ENCODE measurements at places on chromosomes 6 and 20.

- DNase-seq: no peak
Observed at GRCh38 chr6:146670161-146670560, 71.4 kb downstream of the ADGB start.

DNA sequence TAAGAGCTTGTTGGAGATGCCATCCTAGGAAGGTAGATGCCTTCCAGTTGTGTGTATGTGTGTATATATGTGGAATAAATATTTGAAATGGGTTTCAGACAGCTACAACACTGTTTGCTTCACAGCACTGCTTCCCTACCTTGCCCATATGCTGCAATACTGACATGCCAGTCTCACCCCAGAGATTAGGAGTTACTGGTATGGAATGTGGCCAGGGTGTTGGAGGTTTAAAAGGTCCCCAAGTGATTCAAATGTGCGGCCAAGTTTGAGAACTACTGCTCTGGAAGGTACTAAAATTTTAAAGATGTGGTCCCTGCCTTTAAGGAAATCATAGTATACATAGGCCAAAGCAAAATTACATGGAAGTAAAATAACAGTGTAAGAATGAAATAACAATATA, 39.5 kb downstream of the BCKDHB start:
- no peak for DNase-seq

- no peak for DNase-seq
Observed at GRCh38 chr6:158009935-158010585, 28.4 kb downstream of the SYNJ2 start.

DNA sequence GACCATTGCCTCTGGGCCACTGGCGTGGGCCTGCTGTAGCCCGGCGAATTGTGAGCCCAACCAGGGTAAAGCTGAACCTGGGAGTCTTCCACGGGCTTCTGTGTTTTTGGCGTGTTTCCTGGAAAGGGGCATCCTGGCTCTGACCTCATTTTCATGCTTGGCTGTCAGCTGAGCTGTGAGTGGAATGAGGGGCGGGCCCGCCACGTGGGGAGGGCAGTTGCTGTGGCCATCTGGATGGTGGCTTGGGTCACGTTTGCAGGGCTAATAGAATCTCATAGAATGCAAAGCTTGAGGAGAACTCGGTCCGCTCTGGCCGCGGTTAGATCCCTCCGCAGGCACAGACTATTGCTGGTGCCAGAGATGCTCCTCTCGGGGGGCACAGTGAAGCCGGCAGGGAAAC, 263.0 kb downstream of the SMOC2 start:
- no peak for DNase-seq

- no peak for DNase-seq
Observed at GRCh38 chr6:159919011-159919511, 28.3 kb downstream of the MAS1 start.

DNA sequence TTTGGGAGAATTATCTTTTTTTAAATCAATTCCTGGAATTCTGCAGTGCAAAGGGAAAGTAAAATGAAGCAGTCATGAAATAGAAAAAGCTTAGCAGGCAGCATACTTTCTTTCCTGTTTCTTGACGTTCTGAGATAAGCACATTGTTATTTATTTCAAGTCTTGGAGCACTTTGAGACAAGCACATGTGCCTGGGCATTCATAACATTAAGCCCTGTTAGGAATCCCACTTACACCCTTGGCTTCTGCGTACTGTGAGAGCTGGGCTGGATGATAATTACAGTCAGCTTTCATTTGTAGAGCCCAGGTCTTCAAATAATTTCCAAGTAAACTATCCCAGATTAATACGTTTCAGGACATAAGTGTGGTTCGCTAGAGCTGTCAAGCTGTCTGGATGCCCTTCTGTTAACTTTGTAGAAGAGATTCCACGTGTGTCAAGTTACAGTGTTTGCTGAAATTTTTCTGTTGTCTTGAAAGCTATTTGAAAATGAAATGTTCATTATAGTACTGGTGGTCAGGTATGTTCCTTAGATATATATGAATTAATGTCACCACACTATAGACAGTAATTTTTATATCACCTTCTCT, 8.9 kb downstream of the FARS2 start:
- no peak for DNase-seq

GRCh38 chr6:2872423-2873358, 30.4 kb downstream of the SERPINB9 start:
- no peak for DNase-seq
